ENCODE measurements at places on chromosomes 16 and 17.
A peak's percentile ranks its signal among the peaks of the same experiment; 100 is the strongest.

DNA sequence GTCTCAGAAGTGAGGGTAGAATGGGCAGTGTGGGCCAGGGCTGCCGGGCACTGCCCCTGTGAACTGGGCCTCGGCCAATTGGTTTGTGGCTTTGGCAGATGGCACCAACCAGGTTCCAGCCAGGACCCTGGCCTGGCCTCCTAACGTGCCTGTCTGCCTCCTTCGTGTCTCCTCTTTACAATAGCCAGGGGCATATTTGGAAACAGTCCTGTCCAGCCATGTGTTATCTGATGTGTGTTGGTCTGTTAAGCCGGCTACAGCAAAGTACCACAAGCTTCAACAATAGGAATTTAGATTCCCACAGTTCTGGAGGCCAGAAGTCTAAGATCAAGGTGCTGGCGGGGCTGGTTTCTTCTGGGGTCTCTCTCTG is 14.6 kb downstream of the CRISPLD2 start:
- no peak for DNase-seq

GRCh38 chr17:15654886-15655561 is 29.1 kb downstream of the TRIM16 start:
- DNase-seq, result no peak

GRCh38 chr16:2738615-2739014 is 13.8 kb upstream of the SRRM2 start:
- no peak for DNase-seq

GRCh38 chr16:81315271-81316175 is 761 bp downstream of the GAN start:
- DNase-seq, result peak; percentile 41

DNA sequence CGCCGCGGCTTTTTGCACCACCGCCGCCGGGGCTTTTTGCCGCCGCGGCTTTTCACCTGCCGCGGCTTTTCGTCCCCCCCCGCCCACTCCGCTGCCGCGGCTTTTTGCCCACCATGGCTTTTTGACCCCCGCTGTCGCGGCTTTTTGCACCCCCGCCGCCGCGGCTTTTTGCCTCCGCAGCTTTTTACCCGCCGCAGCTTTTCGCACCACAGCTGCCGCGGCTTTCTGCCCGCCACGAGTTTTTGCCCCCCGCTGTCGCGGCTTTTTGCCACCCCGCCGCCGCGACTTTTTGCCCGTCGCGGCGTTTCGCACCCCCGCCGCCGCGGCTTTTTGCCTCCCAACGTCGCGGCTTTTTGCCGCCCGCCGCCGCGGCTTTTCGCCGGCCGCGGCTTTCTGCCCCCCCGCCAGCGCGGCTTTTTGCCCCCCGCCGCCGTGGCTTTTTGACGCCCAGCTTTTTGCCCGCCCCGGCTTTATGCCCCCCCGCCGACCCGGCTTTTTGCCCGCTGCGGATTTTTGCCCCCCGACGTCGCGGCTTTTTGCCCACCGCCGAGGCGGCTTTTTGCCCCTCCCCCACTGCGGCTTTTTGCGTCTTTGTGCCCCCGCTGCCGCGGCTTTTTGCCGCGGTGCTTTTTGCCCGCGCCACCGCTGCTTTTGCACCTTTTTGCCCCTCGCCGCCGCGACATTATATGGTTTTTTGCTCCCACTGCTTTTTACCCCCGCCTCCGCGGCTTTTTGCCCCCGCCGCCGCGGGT is 1343.6 kb downstream of the TP53TG3F start:
- no peak for DNase-seq

Data from stimulated activated CD4-positive, alpha-beta T cell treated with anti-CD3 and anti-CD28 coated beads, Interleukin-1b, Interleukin-23, amount 100 ng/mL, for 24 hours (primary cell).